Uterus (tissue), 4 donors: ENCODE measurements at places on chromosomes 12 and 14. TPM values are rescaled to one million over a fixed set of nuclear protein-coding genes. Genes with fewer than 3 reads are reported as not detected.
A peak's percentile ranks its signal among the peaks of the same experiment; 100 is the strongest.

DNA sequence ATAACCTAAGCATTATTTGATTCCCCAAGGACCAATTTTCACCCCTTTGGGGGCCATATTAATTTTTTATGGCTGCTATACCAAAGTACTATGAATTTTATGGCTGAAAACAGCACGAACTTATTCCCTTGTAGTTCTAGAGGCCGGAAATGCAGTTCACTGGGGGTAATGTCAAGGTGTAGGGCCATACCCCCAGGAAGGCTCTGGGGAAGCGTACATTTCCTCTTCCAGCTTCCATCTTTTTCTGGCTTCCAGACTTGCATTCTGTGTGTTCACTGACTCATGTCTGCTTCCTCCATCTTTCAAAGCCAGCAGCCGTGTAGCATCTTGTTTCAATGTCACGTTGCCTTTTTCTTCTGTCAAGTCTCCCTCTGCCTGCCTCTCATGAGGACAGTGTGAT, 133.5 kb downstream of the BICD1 start:
- no peaks in the 10 kb centered on the region for H3K27me3 ChIP-seq
- H3K27ac ChIP-seq: no peak overlapping the region
- no peak overlapping the region for H3K4me3 ChIP-seq
- DNase-seq: no peak
- no peaks in the 10 kb centered on the region for H3K36me3 ChIP-seq

DNA sequence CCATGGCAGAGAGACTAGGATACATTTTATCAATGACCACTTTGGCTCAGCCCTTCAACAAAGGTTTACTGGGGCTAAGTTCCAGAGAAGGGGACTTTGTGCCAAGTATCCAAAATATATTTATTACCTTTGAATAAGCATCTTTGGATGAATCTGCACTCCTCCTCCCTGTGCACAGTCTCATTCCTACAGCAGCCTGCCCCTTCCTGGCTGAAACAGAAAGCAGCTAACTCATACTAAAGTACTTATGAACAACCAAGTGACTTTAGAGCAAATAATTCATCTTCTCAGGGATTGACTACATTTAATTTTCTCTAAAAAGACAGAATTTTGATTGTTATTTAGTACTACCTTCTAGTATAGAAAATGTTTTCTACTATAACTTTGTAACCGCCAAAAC, 47.8 kb upstream of the ETV6 start:
- no peaks in the 10 kb centered on the region for H3K4me1 ChIP-seq
- H3K36me3 ChIP-seq: no peaks in the 10 kb centered on the region
- H3K4me3 ChIP-seq: no peak overlapping the region
- no peak for DNase-seq
- H3K27me3 ChIP-seq: no peaks in the 10 kb centered on the region

- H3K27ac ChIP-seq: no peak overlapping the region
- no peaks in the 10 kb centered on the region for H3K27me3 ChIP-seq
- no peak overlapping the region for H3K4me3 ChIP-seq
- no peaks in the 10 kb centered on the region for H3K4me1 ChIP-seq
- no peaks in the 10 kb centered on the region for H3K36me3 ChIP-seq
Measured at GRCh38 chr12:120783197-120783596, 57.6 kb downstream of the ACADS start.

- no peak overlapping the region for H3K4me3 ChIP-seq
- H3K27ac ChIP-seq: no peak overlapping the region
- H3K4me1 ChIP-seq: peaks cover 3% of the 10 kb centered on the region
- DNase-seq: no peak
- H3K27me3 ChIP-seq: peaks cover 4% of the 10 kb centered on the region
Measured at GRCh38 chr14:99261912-99262787, 9.8 kb downstream of the BCL11B start.

- H3K36me3 ChIP-seq: no peaks in the 10 kb centered on the region
- no peak for DNase-seq
- H3K4me3 ChIP-seq: no peak overlapping the region
- no peaks in the 10 kb centered on the region for H3K27me3 ChIP-seq
- no peak overlapping the region for H3K27ac ChIP-seq
- H3K4me1 ChIP-seq: no peaks in the 10 kb centered on the region
Measured at GRCh38 chr12:64522316-64522715, 70.4 kb downstream of the TBK1 start.

DNA sequence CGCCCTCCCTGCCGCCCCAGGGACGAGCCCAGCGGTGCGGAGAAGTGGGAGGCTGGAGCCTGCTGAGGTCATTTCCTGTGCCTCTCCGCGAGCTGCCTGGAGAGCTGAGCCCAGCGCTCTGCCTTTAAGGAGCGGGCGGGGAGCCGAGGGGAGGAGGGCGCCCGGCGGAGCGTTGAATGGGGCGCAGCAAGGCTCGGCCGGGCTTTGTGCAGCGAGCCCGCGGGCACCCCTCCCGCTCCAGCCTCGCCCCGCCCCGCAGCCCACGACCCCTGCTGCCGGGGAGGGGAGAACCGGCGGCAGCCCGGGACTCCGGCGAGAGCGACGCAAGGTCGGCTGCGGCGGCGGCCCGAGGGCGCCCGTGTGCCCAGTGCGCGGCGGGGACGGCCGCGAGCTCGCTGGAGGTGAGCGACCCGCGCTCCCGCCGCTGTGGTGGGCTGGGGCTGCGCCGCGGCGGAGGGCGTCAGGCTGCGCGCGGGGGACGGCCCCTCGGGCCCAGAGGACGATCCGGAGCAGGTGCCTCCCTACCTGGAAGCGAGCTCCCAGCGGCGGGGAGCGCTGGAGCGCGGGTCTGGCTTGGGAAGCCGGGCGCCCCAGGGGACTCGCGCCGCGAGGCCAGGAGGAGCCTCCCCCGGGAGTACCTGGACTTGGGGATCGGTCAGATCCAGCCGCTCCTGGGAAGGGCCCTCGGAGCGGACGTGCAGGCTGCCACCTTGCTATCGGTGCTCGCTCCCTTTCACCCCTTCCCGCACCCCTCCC, at the start of gene PLEKHH1:
TSS of gene PLEKHH1 (plus strand) at position 293 of the 756 bp plus-strand sequence. CDS start 8,578 bp downstream, outside the sequence.
- peak; percentile 54 for DNase-seq
- no peak within 1 kb of the TSS for H3K27ac ChIP-seq
- no peaks in the 10 kb centered on the region for H3K27me3 ChIP-seq
- H3K4me1 ChIP-seq: no peaks in the 10 kb centered on the region

GRCh38 chr12:56957229-56958052, at the start of gene RDH16:
TSS of gene RDH16 (minus strand) at chr12:56957608. CDS start at chr12:56957462, 146 bp downstream.
- H3K27ac ChIP-seq: no peak within 1 kb of the TSS
- no peaks in the 10 kb centered on the region for H3K27me3 ChIP-seq
- H3K36me3 ChIP-seq: no peaks in the 10 kb centered on the region
- no peak within 1 kb of the TSS for H3K4me3 ChIP-seq
- no peaks in the 10 kb centered on the region for H3K4me1 ChIP-seq

- no peaks in the 10 kb centered on the region for H3K4me1 ChIP-seq
- H3K27ac ChIP-seq: no peak overlapping the region
- no peaks in the 10 kb centered on the region for H3K27me3 ChIP-seq
- H3K36me3 ChIP-seq: no peaks in the 10 kb centered on the region
- no peak for DNase-seq
Measured at GRCh38 chr12:45577844-45578399, 151.6 kb upstream of the ARID2 start.

DNA sequence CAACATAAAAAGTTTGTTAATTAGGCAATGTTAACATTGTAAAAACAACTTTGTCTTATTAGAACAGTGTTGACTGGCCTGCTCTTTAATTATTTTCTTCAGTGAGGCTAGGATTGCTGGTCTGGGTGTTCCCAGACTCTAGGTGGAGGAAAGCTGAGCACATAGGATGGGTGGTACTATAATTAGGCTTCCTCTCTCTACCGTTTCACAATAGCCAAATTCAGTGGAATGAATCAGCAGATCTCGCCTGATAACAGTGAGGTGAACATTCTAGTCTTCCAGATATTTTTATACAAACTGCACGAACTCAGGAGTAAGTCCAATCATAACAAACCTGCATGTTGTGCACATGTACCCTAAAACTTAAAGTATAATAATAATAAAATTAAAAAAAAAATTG, 11.9 kb downstream of the PTGDR start:
- no peak overlapping the region for H3K27ac ChIP-seq
- H3K4me3 ChIP-seq: no peak overlapping the region
- H3K36me3 ChIP-seq: no peaks in the 10 kb centered on the region
- H3K27me3 ChIP-seq: no peaks in the 10 kb centered on the region
- H3K4me1 ChIP-seq: no peaks in the 10 kb centered on the region
- DNase-seq: no peak

Gene NOVA1
- 24.1 TPM for total RNA-seq
